ENCODE measurements at places on chromosomes 1 and 21.

GRCh38 chr1:9253004-9253403, 18.4 kb downstream of the H6PD start:
- no peak for DNase-seq

- no peak for DNase-seq
These were observed 36.6 kb downstream of the SLAMF6 start for GRCh38 chr1:160486453-160486852.

GRCh38 chr1:94265011-94265422, 27.6 kb upstream of the ARHGAP29 start:
- no peak for DNase-seq

DNA sequence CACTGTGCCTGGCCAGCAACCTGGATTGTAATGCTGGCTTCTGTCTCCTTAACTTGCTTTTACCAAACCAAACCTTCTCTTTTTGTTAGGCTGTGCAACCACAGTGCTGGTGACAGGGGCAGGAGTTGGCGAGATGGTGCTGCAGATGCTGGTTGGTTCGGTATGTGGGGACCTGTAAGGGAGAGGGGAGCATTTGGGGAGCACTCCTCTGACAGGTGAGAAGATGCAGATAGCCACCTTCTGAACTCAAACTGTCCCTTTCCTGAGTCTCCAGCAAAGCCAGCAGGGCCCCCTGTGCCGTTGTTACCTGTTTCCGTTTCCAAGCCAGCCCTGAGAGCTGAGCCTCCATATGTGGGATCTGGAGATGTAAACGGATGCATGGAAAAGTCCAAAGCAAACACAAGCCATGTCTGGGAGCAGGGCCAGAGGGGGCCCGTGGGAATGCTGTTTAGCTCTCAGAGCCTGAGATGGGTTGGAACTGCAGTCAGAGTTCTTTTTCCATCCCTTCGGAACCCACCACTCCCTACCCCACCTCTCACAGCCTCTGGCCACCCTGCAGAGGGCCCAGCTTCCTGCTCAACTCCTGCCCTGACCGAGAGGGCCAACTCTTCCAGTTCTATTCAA, 34.0 kb downstream of the ELK4 start:
- DNase-seq: no peak

GRCh38 chr1:93219443-93219842, 38.9 kb downstream of the CCDC18 start:
- no peak for DNase-seq

GRCh38 chr1:241934866-241935265, 22.7 kb upstream of the BECN2 start:
- no peak for DNase-seq

- no peak for DNase-seq
These were observed 357.4 kb upstream of the ADGRL2 start for GRCh38 chr1:81443288-81443687.

DNA sequence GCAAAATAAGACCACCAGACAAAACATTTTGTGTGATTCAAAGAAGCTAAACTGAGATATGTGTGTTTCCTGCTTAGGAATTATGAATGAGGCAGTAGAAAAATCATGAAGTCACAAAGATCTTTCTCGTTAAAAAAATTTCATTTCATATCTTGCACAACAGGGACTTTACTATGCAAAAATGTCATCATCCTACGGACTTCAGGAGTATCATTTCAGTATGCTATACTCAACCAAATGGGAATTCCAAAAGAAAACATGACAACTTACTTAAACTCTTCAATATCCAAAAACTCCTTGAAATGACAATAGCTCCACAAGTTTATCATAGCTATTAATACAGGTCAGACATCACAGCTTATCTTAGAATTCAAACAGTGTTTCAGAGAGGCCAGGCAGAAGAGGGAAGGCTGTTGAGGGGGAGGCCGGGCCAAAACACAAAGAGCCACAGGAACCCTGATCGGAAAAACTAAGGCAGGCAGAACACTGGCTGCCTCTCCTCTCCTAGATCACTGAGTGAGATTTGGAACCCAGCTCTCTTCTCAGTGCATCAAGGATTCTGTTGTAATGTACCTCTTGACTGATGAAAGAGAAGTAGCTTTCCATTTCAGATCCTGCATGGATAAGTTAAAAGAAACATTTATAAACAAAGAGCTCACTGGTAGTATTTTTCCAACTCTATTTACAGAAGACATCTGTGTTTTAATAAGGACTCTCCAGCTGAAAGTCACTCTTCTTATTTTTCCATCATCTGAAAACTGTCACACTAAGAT, 66.9 kb downstream of the TESK2 start:
- DNase-seq: no peak

- no peak for DNase-seq
These were observed 15.2 kb downstream of the WLS start for GRCh38 chr1:68217060-68217554.

- DNase-seq: no peak
These were observed 102.7 kb upstream of the IVNS1ABP start for GRCh38 chr1:185419718-185420117.

DNA sequence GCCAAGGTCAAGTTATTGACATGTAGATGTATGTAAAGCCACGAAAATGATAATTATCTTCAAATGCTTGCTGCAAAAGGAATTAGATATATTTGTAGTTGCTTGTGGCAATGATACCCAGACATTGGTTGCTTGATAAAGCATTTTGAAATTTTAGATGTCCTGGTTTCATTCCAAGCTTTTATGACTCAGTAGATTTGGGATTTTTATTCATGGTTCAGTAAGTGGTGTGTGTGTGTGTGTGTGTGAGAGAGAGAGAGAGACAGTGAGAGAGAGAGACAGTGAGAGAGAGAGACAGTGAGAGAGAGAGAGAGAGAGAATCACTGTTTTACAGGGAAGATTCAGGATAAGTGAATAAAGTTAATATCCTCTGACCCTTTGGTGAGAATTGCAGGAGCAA, 498.2 kb upstream of the C1orf87 start:
- no peak for DNase-seq

- DNase-seq: no peak
These were observed 329.4 kb downstream of the KIF26B start for GRCh38 chr1:245484176-245484575.

- no peak for DNase-seq
These were observed 596.5 kb downstream of the MATN1 start for GRCh38 chr1:30126848-30127247.

GRCh38 chr1:53783056-53783455, 44.1 kb upstream of the GLIS1 start:
- no peak for DNase-seq

DNA sequence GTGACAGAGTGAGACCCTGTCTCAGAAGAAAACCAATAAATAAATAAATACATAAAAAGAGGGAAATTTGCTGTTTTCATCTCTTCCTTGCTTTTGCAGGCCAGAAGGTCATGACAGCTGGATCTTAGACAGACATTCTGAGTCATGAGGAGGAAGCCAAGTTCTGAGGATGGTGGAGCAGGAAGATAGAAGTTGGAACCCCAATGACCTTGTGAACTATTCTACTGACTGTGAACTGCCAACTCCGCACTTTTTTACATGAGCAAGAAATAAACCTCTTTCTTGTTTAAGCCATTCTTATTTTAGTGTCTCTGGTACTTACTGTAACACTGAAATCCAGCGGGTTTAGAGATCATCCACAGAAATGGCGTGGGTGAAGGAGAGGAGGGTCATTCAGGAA, 8.5 kb downstream of the CD84 start:
- DNase-seq: no peak

Measured in effector CD8-positive, alpha-beta T cell (primary cell).